ENCODE measurements at places on chromosomes 6 and 20.

GRCh38 chr20:341682-342081 is 5.2 kb upstream of the NRSN2 start:
- peak; percentile 47 for DNase-seq

DNA sequence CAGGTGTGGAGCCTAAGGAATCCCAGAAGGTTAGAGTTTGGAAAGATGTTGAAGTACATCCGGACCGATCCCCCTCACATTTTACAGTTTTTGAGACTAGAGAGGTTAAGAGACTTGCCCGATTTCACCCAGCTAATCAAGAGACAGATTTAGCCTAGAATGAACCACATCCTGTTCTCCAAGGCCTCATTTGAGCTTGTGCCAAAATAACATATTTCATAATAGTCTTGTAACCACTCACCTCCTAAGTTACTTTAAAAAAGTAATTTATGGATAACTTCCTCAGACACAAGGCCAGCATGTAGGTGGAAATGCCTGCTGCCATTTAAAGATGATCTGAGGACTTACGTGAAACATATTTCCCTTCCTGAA is 39.8 kb upstream of the ARHGAP18 start:
- DNase-seq: no peak

GRCh38 chr6:10429638-10430427 is 15.0 kb upstream of the TFAP2A start:
- no peak for DNase-seq

- DNase-seq: no peak
Observed at GRCh38 chr20:18734525-18735189, 78.9 kb upstream of the SCP2D1 start.

DNA sequence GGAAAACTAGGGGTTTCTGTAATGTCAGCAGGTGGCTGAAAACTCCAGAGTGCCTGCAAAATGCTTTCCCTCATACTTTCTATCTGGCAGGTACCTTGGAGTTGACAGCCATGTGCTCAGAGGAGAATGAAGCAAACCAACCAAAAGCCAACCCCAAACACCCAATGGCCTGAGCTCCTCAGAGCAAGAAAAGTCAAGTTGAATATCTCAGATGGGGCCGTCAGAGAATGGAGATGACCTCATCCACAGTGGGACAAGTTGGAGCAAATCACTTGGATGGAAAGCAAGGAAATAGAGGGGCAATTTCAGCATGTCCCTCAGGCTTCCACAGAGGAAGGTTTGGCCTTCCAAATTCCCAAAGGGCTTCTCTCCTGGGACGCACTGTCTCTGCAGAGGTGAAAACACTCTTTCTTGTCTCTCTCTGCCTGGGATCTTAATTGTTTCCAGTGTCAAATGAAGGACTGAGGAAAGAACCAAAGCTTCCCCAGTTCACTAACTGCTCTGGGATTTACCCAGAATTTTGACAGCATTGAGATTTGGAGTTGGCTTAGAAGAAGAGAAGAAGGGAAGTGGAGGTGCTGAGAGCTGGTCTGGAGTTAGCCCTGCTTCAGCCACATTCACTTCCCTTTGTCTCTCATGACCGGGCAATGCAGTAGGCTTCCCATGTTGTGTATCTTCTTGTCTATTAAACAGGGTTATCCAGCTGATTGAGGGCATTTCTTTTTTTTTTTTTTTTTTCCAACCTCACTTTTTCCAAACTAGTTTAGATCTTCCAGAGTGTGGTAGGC is 42.2 kb downstream of the PRND start:
- DNase-seq: no peak
